Adrenal gland (tissue), 19 donors: ENCODE measurements at places on chromosomes 16 and 17. TPM values are rescaled to one million over a fixed set of nuclear protein-coding genes. Genes with fewer than 3 reads are reported as not detected.
A peak's percentile ranks its signal among the peaks of the same experiment; 100 is the strongest.

DNA sequence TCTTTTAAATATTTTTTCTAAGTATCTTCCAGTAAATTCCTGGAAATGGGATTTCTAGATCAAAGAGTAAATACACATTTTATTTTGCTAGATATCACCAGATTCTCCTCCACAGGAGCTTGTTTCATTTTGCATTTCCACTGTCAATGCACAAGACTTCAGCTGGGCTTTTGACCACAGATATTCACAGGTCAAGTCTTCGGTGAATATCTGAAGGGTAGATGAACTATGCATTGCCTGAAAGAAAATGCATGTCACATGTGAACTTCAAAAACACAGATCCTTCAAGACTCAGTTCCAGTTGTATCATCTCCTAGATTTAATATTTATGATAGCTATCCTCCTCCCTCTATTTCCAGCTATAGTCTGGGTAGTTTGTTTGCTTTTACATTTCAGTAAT, 963.6 kb upstream of the GOT2 start:
- no peak for DNase-seq

Gene SNRNP25
- 30.7 TPM for total RNA-seq

DNA sequence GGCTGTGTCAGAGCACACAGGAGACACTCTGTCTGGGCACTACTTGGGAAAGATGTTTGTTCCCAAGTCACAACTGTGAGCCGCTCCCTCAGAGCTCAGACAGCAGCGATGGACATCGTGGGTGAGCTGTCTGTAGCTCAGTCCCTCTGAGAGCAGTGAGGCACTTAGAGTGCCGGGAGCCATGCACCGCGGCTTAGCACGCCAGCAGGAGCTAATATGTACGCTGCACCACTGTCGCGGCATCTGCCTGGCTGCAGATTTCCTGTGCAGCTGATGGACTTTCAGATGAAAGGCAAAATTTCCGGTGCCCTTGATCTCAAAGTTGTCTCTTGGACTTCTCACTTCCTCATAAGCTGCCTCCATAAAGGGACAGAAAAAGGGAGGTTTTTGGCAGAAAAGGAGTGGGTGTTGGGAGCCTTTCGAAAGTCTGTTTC, 92.8 kb upstream of the ZNF469 start:
- no peak for DNase-seq

DNA sequence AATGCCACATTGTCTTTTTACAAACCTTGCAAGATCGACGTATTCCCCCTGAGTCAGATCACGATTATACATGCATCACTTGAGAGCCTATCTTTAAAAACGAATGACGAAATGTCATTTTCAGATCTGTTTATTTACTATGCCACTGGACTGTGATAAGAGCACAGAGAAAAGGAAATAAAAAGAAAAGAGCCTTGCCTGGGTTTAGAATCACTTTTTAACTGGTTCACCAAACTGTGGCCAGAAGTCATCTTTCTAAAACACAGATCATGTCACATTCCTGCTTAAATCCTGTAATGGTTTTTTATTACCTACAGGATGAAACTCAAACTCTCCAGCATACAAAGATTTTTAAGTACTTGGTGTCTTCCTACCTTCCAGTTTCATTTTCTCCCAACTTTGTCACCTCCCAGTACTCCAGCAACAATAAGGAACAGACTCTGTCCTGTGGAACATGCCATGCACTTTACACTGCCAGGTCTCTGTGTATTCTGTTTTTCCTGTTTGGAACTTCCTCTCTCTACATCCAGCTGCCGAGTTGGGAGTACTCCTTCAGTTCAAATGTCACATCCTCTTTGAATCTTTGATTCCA, 91.5 kb downstream of the SNX11 start:
- peak; percentile 2 for DNase-seq

GRCh38 chr16:88815901-88816589, 4.3 kb upstream of the APRT start:
- DNase-seq = peak; percentile 61

- DNase-seq = no peak
Measured at GRCh38 chr16:80656711-80657150, 115.9 kb downstream of the DYNLRB2 start.

Gene GDPD3
- total RNA-seq = not detected
